NCI-H446 treated with DMSO at 0.1 percent for 48 hours (cell line): ENCODE measurements at places on chromosomes 5 and 9.

DNA sequence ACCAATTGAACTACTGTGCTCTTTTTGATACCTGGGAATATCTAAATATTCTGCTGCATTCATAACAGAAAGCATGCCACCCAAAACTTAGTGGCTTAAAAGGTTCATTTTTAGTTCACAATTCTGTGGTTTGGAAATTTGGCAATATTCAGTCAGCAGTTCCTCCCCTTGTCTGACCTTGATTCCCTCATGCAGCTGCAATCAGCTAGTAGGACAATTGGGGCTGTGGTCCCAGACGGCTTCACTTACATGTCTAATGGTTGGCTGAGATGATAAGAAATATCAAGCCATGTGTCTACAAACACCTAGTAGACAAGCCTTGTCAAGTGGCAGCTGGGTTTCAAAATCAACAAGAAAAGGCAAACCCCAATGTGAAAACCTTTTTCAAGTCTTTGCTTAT, 51.3 kb downstream of the ANXA1 start:
- DNase-seq = no peak

GRCh38 chr5:6714226-6715041, 1.2 kb downstream of the TENT4A start:
- DNase-seq = no peak

- no peak for DNase-seq
These were observed 283.3 kb upstream of the TUT7 start for GRCh38 chr9:86637515-86637914.

GRCh38 chr9:99181621-99182020, 40.1 kb downstream of the ALG2 start:
- no peak for DNase-seq

DNA sequence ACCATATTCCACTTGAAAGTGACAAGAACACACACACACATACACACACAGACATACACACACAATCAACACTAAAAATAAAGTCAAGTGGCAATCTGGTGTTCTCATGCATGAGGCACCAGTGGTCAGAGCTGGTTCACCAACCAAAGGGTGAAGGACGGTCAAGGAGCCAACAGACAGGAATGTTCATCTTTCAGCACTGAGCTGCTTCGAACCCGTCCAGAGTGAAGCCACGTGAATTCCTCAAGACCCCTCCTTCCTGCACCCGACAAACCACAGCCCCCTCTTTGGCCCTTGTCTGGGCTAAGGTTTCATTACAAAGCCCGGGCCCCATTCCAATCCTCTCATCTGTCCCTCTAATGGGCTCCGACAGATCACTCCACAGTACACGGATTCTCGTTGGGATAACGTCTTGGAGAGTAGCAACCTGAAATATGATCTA, 84.5 kb upstream of the SMIM23 start:
- no peak for DNase-seq

DNA sequence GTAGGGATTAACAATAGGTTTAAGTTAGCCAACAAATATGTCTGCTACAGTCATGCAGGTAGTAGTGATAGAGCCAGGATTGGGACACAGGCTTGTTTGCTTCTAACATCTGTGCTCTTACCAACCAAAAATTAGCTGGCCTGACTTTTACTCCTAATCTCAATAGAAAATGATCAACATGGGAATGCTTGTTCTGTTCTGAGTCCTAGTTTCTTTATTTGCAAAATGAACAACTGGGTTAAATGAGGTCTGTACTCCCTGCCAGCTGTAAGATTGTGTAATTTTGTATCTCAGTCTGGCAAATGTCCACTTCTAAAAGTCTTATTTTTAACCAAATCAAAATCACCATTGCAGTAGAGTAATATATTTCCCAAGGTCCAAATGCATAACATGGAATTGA, 216.8 kb downstream of the NMUR2 start:
- DNase-seq = no peak

DNA sequence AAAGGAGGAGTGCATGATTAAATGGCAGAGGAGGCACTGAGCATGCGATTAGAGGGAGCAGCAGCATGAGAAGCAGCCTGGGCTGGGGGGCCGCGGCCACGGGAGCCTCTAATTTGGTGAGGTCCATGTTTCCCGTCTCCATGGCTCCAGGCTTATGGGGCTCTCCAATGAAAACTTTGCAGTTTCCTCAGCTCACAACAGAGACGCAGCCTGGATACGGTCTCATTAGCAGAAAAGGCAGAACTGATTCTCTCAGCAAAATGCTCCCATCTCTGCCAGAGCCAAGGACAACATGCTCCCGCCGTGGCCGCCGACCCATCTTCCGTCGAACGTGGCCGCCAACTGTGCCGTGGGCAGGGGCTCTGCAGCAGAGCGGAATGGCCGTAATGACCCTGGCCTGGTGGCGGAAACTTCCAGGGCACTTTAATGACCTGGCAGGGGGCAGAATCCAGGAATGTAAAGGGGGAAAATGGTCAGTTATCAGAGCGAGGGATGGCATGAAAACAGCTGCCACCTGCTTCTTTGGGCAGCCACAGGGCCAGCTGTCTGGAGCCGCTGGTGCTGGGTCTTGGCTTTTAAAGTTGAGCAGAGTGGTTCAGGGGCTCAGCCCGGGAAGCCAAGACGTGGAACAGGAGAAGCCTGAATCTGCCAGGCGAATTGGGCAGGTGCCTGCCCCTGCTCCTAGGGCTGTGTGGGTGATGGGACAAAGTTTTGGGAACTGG, 76.5 kb downstream of the COL5A1 start:
- DNase-seq = no peak

- peak; percentile 87 for DNase-seq
These were observed 282.4 kb downstream of the ARHGEF28 start for GRCh38 chr5:73908395-73908794.
